ENCODE measurements at places on chromosomes 5 and 9. TPM values are rescaled to one million over a fixed set of nuclear protein-coding genes. Genes with fewer than 3 reads are reported as not detected.
A peak's percentile ranks its signal among the peaks of the same experiment; 100 is the strongest.

Gene NSG2
- not detected for polyA plus RNA-seq

DNA sequence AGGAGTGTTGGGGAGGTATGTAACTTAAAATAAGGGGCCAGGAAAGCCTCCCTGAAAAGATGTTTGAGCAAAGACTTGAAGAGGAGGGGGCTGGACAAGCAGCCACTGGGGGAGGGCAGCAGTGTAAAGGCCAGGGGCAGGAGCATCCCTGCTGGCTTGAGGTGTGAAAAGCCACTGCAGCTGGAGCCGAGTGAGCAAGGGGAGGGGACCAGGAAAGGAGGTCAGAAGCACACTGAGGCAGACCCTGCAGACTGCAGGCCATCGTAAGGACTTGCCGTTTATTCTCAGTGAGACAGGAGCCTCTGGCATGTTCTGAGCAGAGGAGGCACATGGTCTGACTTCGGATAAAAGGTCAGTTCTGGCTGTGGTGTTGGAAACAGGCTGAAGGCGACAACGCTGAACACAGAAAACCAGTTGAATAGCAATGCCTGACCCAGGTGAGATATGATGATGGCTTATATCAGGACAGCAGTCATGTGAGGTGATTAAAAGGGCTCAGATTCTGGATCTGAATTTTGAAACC lies 10.2 kb upstream of the ERGIC1 start:
- H3K27me3 ChIP-seq: no peaks in the 10 kb centered on the region
- H3K36me3 ChIP-seq: no peaks in the 10 kb centered on the region
- no peak for DNase-seq
- no peaks in the 10 kb centered on the region for H3K4me1 ChIP-seq

Gene STKLD1
- 0.25 TPM for polyA plus RNA-seq

DNA sequence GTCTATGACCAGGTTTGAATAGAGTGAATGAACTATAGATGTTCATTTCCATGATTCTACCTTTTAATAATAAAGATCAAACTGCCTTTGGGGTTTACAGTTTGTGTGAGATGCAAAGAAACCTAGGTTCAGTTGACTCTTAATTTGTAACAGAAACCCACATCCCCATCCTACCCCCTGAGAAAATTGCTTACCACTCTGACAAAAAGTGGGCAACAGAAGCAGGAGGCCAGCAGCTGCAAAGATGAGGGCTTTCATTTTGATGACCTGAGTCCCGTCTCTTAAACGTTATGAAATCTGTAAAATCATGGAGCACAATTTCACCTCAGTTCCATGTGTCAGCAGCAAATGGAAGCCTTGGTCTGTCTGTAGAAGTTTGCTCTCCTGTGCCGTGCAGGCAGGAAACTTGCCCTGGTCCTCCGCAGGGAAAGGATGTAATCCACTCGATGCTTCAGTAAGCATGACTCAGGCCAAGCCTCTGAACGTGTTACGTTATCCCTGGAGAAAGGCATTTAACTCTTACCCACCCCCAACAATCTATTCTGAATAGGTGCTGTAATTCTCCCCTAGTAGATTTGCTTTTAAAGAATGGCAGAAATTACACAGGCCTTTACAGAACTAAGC lies at the start of gene F2RL2:
Gene F2RL2, minus strand, starts transcription at position 431 of the 624 bp plus-strand sequence. Its CDS starts 173 bp downstream, at position 258.
- H3K27ac ChIP-seq: no peak within 1 kb of the TSS
- H3K4me1 ChIP-seq: no peaks in the 10 kb centered on the region
- DNase-seq: no peak
- H3K27me3 ChIP-seq: no peaks in the 10 kb centered on the region
- H3K36me3 ChIP-seq: peaks cover 80% of the 10 kb centered on the region

DNA sequence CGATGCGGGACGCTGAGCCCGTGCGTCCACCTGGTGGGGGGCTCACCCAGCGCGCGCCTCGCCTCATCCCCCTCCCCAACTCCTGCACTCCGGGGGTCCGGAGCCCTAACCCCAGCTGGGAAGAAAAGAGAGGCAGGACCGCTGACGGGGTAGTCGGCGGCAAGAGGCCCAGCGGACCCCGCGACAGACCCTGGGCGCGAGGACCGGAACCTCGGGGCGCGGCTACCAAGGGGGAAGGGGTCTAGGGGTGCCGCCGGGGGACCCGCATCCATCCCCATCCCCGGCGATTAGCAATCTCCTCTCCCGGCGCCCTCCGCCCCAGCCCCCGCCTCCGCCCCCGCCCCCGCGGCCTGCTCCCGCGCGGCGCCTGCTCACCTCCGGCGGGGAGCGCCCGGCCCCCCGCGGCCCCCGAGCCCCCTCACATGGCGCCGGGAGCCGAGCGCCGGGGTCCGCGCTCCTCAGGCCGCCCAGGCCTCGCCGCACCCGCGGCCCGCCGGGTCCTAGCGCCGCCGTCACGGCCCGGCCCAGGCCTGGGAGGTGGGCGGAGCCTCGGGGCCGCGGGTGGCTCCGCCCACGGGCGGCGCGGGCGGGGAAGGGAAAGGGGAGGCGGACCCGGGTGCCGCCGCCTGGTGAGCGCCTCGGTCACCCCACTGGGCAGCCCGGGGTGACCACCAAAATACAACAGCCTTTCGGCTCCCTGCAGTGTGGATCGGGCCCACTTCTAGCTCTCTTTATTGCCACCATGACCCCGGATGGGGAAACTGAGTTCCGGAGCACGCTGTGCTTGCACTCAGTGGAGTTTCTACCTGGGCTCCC lies at the start of gene ST6GALNAC6:
Gene ST6GALNAC6, minus strand, starts transcription at position 476 of the 816 bp plus-strand sequence. CDS start 1,622 bp downstream, outside the sequence.
- peak within 1 kb of the TSS; percentile 84 for H3K4me3 ChIP-seq
- no peaks in the 10 kb centered on the region for H3K27me3 ChIP-seq
- peaks cover 37% of the 10 kb centered on the region for H3K4me1 ChIP-seq
- peaks cover 21% of the 10 kb centered on the region for H3K36me3 ChIP-seq
- DNase-seq: peak; percentile 61
- peak within 1 kb of the TSS; percentile 33 for H3K27ac ChIP-seq

GRCh38 chr9:123343443-123344191 lies 12.4 kb upstream of the CRB2 start:
- no peak overlapping the region for H3K4me3 ChIP-seq
- no peak for DNase-seq
- peaks cover 15% of the 10 kb centered on the region for H3K27me3 ChIP-seq
- peaks cover 19% of the 10 kb centered on the region for H3K4me1 ChIP-seq

DNA sequence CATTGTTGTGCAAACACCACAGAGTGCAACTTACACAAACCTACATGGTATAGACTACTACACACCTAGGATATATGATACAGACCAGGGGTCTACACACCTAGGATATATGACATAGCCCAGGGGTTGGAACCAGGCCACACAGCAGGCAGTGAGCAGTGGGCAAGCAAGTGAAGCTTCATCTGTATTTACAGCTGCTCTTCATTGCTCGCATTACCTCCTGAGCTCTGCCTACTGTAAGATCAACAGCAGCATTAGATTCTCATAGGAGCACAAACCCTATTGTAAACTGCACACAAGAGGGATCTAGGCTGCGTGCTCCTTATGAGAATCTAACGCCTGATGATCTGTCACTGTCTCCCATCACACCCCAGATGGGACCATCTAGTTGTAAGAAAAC lies 56.6 kb downstream of the AP3B1 start:
- no peak overlapping the region for H3K4me3 ChIP-seq
- H3K27ac ChIP-seq: no peak overlapping the region
- no peaks in the 10 kb centered on the region for H3K27me3 ChIP-seq
- DNase-seq: no peak
- peaks cover 38% of the 10 kb centered on the region for H3K36me3 ChIP-seq
- H3K4me1 ChIP-seq: no peaks in the 10 kb centered on the region

Gene CFAP157
- polyA plus RNA-seq: 0.06 TPM

DNA sequence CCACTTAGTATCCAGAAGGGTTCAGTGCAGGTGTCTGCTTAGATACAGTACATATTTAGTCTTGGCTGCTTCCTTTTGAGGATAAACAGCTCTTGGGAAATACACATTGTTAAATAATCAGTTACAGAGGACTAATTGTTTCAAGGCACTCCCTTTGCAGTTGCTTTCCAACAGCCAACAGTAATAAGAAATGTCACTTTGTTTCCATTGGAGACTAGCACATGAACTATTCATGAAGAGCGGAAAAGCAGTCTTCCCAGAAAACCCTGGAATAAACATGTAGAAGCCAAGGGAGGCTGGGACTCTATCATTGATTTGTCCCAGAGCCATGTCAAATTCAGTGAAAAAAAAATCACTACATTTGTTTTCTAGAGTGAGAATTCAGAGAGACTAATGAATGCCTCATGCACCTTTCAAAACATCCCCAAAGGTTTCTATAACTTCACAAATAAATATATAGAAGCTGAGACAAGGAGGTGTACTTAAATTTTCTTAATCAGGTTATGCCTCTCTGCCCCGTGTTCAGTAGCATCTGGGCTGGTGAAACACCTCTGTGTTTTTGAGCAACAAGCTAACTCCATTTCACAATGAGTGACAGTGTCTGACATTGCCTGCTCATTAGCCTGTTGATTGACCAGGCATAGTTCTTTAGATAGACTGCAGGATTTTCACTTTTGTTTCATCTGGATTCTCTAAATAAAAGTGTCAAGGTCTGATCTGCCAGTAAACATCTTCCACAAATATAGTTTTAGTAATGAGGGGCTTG lies 271.5 kb downstream of the ARRDC3 start:
- H3K27ac ChIP-seq: no peak overlapping the region
- H3K4me3 ChIP-seq: no peak overlapping the region
- peaks cover 12% of the 10 kb centered on the region for H3K4me1 ChIP-seq
- no peaks in the 10 kb centered on the region for H3K36me3 ChIP-seq

DNA sequence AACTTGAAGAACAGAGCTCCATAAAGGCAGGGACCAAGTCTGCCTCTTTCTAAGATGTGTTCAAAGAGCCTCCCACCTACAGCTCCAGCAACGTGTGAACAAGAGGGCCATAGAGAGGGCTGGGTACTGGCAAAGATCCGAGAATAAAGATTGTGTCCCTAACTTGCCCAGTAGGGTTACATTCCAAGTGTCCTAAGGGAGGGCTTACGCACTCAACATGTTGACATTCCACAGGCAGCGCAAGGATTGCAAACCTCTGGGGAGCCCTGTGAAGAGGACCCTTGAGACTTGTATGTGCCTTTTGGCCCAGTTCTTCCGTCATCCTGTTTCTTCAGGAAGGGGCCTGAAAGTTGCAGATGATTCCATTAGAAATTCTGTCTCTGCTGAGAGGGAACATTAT lies 48.2 kb upstream of the ENTREP1 start:
- no peaks in the 10 kb centered on the region for H3K36me3 ChIP-seq
- no peaks in the 10 kb centered on the region for H3K27me3 ChIP-seq
- no peaks in the 10 kb centered on the region for H3K4me1 ChIP-seq
- H3K27ac ChIP-seq: no peak overlapping the region
- no peak for DNase-seq

GRCh38 chr5:146249801-146250200 lies 46.4 kb downstream of the RBM27 start:
- H3K27ac ChIP-seq: no peak overlapping the region
- no peak overlapping the region for H3K4me3 ChIP-seq
- no peaks in the 10 kb centered on the region for H3K4me1 ChIP-seq

DNA sequence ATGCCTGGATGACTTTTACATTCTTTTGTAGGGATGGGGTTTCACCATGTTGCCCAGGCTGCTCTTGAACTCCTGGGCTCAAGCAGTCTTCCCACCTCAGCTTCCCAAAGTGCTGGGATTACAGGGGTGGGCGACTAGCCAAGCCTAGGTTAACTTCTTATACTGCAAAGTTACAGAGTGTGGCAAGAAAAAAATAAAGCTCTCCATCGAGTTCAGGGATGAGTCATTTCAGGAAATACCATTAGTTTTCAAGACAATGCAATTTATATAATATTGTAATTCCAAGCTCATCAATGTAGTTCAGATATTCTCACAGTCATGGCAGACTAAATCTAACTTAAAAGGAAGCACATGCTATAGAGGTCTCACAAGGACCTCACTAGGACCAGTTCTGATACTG lies 11.5 kb upstream of the ABO start:
- peaks cover 4% of the 10 kb centered on the region for H3K4me1 ChIP-seq
- no peak for DNase-seq
- H3K36me3 ChIP-seq: no peaks in the 10 kb centered on the region
- no peak overlapping the region for H3K4me3 ChIP-seq

Gene EGFLAM
- not detected for polyA plus RNA-seq

DNA sequence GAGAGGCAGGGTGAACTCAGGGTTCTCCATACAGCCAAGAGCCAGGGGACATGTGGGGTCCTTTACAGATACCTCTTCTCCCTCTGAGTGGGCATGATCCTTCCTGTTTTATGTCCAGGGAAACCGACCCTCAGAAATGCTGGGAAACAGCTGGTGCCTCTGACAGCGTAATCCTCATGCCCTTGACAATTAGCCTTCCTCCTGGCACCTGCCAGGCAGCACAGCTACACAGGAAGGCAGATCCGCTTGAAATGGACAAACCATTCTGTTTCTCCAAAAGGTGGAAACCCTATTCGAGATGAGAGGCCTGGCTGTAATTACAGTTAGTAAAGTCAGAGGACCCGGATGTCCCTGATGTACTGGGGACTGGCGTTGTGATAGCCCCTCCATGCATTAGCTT lies 7.2 kb downstream of the ERGIC1 start:
- DNase-seq: no peak
- H3K27me3 ChIP-seq: no peaks in the 10 kb centered on the region
- H3K4me1 ChIP-seq: peaks cover 21% of the 10 kb centered on the region
- no peak overlapping the region for H3K27ac ChIP-seq

Gene FOXD4L3
- not detected for polyA plus RNA-seq

DNA sequence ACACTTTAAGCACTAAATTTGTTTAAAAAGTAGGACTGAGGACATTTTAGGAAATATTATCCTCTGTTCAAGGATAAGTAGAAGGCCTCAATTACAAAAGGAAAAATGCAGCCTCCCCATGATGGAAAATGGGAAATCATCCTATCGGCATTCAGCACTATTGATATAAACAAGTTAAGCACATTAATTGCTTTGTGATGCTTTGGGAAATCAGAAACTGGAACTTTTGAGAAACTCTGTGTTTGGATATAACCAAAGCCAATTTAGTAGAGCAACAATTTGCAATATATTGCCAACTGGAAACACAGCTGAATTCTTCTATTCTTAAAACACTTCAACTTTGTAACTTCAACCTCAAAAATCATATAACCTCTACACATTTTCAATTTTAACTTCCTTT lies 65.2 kb upstream of the PTGER4 start:
- no peaks in the 10 kb centered on the region for H3K36me3 ChIP-seq
- DNase-seq: no peak
- no peaks in the 10 kb centered on the region for H3K27me3 ChIP-seq
- no peak overlapping the region for H3K27ac ChIP-seq
- H3K4me1 ChIP-seq: peaks cover 33% of the 10 kb centered on the region

DNA sequence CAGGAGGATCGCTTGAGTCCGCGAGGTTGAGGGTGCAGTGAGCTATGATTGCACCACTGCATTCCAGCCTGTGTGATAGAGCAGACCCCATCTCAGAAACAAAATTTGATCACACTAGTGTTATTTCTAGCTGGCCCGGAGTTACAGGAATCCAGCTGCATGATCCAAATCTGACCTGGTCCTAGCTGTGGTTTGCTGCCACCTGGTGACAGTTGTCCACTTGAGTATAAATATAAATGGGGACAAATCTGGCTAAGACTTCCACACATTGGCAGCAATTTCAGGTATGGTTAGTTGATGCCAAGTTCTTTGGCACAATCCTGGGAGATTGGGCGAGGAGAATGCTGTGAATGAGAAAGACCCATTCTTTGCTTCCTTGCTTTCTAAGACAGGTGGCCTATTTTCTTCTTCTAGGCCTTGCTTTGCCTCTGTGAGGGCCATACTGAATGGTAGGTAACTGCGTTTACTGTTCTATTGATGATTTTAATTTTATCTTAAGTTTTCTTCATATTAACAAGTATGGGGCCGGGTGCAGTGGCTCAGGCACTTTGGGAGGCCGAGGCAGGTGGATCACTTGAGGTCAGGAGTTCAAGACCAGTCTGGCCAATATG lies 35.4 kb downstream of the UBE2R2 start:
- no peak overlapping the region for H3K4me3 ChIP-seq
- peaks cover 19% of the 10 kb centered on the region for H3K4me1 ChIP-seq
- no peaks in the 10 kb centered on the region for H3K27me3 ChIP-seq
- no peak overlapping the region for H3K27ac ChIP-seq

Gene WDR38
- polyA plus RNA-seq: not detected

GRCh38 chr5:145858959-145859358 lies 13.9 kb downstream of the GRXCR2 start:
- H3K27ac ChIP-seq: no peak overlapping the region
- peaks cover 7% of the 10 kb centered on the region for H3K4me1 ChIP-seq
- H3K4me3 ChIP-seq: no peak overlapping the region
- no peaks in the 10 kb centered on the region for H3K27me3 ChIP-seq
